ENCODE measurements at places on chromosomes 13 and 19.

GRCh38 chr13:53159431-53159830 is 130.8 kb downstream of the OLFM4 start:
- no peak for DNase-seq

- no peak for DNase-seq
Measured at GRCh38 chr19:2477141-2477710, 1.3 kb downstream of the GADD45B start.

GRCh38 chr19:54133312-54133956 is 4.1 kb upstream of the CNOT3 start:
- no peak for DNase-seq

DNA sequence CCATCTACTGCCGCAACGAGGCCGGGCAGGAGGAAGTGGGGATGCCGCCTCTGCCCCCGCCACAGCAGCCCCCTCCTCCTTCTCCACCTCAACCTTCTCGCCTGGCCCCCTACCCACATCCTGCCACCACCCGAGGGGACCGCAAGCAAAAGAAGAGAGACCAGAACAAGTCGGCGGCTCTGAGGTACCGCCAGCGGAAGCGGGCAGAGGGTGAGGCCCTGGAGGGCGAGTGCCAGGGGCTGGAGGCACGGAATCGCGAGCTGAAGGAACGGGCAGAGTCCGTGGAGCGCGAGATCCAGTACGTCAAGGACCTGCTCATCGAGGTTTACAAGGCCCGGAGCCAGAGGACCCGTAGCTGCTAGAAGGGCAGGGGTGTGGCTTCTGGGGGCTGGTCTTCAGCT is 3.4 kb upstream of the NUP62 start:
- DNase-seq = no peak
